ENCODE measurements at places on chromosomes 7 and 10.

DNA sequence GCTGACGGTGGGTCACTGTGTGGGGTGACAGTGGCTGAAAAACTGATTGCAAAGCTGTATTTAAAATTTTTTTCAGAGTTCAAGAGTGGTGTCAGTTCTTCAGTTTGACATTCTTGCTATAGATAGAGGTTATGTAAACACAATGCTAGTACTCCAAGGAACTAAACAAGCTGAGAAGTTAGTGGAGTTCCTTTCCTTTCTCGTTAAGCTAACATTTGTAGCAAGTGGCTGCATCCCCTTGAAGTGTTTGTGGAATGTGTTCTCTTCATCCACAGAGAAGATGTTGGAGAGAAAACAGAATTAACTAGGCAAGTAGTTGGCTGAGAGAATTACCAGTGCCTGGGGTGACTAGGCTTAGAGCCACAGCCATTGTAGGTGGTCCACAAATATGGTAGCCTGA, 15.8 kb downstream of the CCNY start:
- DNase-seq = no peak

DNA sequence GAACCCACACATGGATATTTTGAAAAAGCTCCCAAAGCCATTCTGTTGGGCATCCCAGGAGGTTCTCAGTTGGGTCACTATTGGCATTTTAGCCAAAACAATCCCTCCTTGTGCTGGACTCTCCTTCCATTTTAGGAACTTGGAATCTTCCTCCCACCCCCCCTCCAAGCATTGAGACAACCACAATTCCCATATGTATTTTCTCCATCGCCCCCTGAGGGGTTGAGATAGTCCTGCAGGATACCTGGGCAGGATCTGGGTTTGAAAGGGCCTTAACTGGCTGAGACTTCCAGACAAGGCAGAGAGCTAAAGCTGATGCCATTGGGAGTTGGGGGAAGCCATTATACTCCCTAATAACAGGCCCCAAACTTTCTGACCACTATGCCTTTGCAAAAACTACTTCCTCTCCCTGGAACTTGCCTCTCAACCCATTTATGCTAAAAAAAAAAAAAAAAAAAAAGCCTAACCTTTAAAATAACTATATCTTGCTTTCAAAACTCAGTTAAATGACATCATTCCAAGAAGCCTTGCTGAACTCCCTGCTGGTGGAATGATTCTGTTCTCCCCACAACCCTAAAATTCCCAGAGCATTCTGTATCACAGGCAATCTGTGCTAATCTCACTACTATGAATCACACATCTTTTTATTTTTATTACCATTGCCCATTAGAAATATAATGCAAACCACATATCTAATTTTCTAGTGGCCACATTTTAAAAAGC, 77.5 kb upstream of the PDE1C start:
- no peak for DNase-seq

DNA sequence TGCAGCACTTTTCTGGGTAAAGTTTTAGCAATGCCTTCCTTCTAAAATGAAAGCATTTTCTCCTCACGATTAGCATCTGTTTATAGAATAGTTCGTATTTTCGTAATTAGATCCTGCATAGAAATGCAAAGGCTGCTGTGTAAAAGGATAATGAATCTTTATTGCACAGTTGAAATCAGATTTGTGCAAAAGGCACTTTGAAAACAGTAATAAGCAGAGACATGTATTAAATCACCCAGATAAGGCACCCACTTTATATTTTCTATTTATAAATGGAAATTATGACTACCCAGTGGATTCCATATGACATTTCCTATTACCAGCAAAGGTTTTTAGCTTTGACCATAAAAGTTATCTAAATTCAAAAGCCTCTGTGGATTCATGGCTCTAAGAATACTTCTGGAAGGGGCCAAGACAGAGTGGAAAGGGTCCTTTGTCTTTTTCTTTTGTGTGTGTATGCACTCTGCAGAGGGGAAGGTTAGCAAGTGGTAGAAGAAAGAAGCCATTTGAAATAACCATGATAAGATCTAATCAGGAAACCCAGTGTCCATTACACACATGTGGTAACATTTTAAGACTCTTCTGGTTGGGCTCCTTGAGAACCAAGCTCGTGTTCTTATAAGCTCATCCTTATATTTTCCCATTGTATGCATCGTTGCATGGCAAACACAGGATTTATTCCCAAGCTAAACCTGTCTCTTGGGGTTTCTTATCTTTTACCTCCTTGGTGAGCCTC, 612.1 kb downstream of the AUTS2 start:
- DNase-seq = no peak

DNA sequence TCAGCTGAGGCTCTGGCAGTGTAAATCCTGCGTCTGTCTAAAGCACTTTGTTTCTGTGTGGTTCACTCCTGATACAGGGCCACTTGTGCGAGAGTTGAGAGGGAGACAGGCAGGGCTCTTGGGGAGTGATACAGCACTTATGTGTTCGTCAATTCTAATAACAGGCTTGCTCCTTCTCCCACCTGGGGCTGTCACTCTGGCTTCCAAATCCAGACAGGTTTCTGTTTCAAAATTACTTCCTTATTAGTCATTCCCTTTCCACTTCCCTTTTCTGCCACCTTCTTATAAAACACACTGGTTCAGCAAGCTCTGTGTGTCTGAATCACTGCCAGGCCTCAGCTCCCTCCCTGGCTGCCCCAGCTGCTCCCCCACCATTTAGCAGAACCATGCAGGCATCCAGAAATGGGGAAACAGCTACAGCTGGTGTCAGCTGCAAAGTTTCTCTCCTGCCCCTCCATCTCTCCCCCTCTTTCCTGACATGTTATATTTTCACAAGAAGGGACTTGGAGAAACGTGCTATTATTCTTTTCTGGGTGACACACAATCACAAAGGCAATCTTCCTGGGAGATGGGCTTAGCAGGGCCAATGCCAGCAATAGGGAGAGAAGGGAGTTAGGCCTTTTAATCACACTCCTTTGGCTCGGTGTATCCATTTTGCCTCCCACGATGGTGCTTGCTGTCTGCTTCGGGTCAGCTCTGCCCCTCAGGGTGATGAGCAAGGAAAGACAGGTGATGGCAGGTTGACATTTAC, 58.4 kb upstream of the ZNRF2 start:
- DNase-seq = no peak
